ENCODE measurements at places on chromosomes 4 and X.

GRCh38 chr4:183727482-183727881 is 68.4 kb downstream of the TRAPPC11 start:
- DNase-seq: no peak

- DNase-seq: no peak
Measured at GRCh38 chr4:79991601-79992000, 81.4 kb downstream of the ANTXR2 start.

DNA sequence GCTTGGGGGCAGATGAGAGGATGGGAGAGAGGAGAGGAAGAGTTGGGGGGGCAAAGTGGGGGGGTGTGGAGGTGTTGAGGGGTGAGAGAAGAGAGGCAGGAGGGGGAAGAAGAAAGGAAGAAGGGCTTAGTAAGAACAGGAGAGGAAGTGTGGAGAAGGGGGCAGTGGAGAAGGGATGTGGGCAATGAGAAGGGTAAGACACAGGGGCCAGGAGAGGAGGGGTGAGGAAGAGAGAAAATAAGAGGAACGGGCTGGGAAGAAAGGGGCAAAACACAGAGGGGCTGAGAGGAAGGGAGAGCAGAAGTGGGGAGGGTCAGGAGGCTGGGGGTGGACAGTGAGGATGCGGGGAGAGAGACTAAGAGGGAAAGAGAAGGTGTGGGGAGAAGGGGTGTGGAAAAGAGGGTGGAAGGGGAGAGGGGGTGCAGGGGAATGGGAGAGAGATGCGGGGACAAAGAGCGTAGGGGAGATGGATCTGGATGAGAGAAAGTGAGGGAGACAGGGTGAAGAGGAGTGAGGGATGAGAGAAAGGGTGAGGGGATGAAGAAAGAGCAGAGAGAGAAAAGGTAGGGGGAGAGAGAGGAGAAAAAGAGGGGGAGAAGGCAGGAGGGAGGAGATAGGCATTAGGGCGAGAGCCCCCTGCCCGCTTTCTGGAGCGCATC is 12.9 kb downstream of the SH3KBP1 start:
- no peak for DNase-seq

- no peak for DNase-seq
Measured at GRCh38 chr4:26451597-26451996, 38.7 kb downstream of the CCKAR start.

GRCh38 chr4:141497627-141498026 is 138.8 kb upstream of the IL15 start:
- DNase-seq: no peak

DNA sequence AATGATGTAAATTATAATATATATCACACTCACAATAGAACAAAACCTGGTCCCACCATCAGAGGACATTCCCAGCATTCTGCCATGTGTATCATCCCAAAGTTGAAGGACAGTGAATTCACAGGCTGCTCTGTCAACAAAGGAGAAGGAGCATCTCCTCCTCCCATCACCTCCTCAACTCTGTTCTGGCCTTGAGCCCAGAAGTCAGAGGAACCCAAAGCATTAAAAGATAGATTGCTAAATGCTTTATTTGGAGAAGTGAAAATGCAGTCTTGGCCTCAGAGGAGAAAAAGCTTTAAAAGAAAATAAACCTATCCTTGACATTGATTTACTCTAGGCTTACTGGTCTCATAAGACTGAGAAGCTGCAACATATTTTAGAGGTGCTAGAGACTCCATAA is 268.8 kb upstream of the RASGEF1B start:
- no peak for DNase-seq

- DNase-seq: no peak
Measured at GRCh38 chr4:37799941-37800554, 26.4 kb upstream of the PGM2 start.

All from stimulated activated CD4-positive, alpha-beta T cell treated with anti-CD3 and anti-CD28 coated beads, TNF-alpha, amount 100 ng/mL, for 48 hours (primary cell).